ENCODE measurements at places on chromosomes 12 and 14.
A peak's percentile ranks its signal among the peaks of the same experiment; 100 is the strongest.

DNA sequence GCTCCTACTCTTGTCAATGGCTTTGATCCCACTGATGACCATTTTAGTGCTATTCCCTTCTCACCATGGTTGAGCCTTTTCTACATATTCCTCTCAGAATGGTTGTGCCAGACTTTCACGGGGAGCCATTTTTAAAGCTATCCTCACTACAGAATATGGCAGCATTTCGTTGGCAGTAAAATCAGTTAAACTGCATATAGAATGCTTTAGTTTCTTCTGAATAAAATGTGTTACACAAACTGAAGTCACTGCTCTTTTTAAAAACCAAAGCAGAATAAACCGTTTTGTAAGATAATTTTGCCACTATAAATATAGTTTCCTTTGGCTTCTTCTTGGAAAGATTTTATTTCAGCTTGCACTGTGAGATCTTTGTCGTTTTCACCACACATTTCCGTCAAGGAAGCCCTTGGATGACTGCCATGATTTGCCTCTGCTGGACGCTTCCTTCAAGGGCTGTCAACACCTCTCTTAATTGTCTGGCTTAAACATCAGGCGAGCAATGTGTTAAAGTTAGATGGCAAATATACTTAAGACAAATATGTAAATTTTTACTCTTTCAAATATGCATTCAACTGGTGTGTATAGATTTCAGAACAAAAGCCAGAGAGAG, 624.2 kb downstream of the DIO2 start:
- no peak for DNase-seq

- no peak for DNase-seq
These were observed 64.3 kb upstream of the C14orf180 start for GRCh38 chr14:104515059-104515810.

- DNase-seq: no peak
These were observed 367.3 kb downstream of the DUSP6 start for GRCh38 chr12:88985011-88985410.

- no peak for DNase-seq
These were observed 44.6 kb downstream of the NINJ2 start for GRCh38 chr12:618605-619004.

DNA sequence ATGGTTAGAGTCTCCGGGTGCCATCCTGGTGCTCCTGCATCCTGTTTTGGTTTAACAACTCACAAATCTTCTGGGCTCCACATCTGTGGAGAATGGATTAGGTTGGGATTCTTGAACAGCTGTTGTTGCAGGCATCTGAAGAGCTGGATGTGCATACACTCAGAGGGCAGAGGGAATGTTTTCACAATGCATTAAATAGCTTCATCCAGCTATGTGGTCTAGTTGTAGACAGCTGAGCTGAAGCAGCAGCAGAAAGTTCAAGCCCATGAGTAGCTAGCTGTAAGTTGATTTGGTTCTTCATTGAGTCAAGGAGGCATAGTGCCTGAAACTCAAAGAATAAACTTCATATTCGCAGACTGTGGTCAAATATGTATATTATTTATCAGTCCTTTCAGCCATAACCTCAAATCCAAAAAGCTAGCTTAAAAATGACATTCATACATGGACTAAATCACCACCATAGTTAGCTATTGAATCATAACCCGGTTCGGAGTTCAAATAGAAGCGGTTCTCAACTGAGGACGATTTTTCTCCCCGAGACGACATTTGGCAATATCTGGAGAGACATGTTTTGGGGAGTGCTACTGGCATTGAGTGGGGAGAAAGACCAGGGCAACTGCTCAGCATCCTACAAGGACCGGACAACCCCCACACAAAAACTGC, 858 bp upstream of the ANKRD13A start:
- no peak for DNase-seq

DNA sequence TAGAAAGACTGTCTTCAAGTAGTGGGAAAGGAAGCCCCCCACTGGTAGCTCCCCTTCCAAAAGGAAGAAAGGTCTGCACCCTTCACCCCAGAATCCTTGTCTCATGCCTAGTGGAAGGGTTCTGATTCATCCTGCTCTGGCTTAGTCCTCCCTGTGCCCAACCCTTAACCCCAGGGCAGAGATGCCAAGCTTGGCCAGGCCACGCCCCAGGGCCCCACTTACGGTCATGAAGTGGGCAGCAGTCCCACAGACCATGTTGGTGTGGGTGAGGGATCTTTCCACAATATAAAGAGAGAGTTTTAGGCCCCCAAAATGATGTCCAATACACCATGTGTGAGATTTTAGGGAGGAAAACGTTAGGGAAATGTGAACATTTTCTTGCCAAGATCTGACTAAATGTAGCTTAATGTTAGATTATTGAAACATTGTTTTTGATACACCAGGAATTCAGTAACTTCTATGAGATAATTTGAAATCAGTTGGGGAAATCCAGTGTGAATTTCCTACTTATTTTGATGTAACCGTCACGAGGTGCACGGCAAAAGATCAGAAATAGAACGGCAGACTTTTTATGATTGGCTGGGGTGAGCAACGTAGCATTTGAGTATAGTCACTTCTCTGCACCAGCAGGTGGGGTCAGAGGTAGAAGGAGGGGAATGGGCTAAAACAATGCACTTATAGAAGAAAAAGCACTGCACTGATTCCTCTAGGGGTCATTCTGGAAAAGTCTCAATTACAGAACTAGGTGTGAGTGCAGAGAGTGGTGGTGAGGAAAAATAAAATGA, 8.2 kb upstream of the SSPN start:
- DNase-seq: no peak

GRCh38 chr14:94816113-94816512, 46.2 kb upstream of the GSC start:
- DNase-seq: no peak

- no peak for DNase-seq
These were observed 1.4 kb downstream of the TRMT61A start for GRCh38 chr14:103530390-103530789.

DNA sequence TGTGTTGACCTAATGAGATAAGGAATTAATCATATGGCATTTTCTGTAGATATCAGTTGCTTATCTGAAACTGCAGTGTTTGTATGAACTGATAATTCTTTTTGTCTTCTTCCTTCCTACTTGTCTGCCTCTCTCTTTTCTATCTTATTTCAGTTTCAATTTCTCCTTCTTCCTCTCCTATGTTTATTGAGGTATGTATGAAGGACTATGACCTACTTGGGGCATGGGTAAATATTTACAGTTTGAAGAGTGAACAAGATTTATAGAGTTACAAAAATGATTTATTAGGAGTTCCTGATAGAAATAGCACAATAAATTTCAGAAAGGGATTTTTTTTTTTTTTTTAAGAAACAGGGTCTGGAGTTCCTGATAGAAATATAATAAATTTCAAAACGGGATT, 88.7 kb upstream of the MUCL1 start:
- no peak for DNase-seq

- DNase-seq: no peak
These were observed 25.1 kb downstream of the PXN start for GRCh38 chr12:120240495-120240833.

DNA sequence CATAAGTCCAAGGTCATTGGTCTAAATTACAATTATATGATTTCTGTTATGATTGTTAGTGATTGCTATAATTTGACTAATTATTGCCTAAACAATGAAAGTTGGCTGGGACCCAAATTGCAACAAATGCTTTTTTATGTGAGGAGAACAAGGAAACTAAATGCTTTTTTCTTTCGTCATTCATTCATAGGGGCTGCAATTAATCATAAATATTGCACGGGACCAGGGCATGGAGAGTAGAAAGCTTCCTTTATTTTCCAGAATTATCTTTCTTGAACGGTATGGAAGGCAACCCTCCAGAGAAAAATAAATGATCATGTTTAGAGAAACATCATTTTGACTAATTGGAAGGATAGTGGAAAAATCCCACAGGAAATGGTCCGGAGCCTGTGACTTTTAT, 32.6 kb upstream of the ARHGAP5 start:
- DNase-seq: no peak

DNA sequence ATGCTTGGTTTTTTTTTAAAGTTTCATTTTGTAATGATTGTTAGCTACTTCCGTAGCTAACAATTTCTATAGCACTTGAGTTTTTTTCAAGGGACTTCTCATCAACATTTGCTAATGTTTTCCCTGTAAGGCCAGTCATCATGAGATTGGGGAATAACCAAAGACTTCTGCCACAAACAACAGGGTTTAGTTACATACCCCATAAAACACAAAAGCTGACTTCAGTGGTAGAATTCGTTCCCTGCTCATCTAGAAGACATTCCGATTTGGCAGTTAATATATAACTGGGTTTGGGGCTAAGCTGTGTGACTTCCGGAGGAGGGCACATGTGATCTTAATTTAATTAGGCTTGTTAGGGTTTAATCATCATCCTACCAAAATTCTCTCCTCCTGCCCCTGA, 22.9 kb downstream of the EGLN3 start:
- DNase-seq: no peak

- no peak for DNase-seq
These were observed at the start of gene CFAP73 for GRCh38 chr12:113149361-113150150. CFAP73 (plus strand) TSS chr12:113149724; CDS start chr12:113149858, 134 bp downstream.

- no peak for DNase-seq
These were observed 63.8 kb downstream of the FBXO33 start for GRCh38 chr14:39368261-39368959.

DNA sequence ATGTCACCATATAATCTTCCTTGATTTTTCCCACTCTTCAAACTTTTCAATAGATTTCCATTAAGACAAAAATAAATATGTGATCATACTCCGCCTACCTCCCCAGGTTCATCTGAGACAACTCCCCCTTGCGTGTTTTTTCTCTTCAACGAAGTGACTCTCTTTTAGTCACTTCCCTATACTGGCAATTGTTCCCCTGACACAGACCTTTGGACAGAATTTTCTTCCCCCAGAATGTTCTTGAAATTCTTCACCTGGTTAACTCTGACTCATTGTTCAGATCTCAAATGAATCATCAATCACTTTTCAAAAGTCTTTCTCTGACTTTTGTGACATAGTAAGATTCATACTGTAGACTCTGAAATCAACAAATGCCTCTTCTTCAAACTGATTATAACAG, 727.3 kb upstream of the LMO3 start:
- no peak for DNase-seq

- DNase-seq: no peak
These were observed 107.5 kb upstream of the DYRK2 start for GRCh38 chr12:67540920-67541624.

DNA sequence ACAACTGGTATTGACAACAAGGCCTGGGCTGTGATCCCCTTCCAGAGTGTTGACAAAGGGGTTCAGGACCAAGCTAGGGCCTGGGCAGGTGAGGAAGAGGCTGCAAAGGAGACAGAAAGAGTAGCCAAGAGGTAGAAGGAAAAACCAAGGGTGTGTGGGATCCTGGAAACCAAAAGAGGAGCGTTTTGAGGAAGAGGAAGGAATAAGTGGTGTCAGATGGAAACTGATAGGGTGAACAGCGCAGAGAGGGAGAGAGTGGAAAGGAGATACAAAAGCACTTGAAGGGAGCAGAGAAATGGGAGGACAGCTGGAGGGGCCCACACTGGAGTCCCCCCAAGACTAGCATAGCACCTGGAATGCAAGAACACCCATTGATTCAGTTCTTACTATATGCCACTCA, 8.3 kb upstream of the HVCN1 start:
- DNase-seq: no peak

DNA sequence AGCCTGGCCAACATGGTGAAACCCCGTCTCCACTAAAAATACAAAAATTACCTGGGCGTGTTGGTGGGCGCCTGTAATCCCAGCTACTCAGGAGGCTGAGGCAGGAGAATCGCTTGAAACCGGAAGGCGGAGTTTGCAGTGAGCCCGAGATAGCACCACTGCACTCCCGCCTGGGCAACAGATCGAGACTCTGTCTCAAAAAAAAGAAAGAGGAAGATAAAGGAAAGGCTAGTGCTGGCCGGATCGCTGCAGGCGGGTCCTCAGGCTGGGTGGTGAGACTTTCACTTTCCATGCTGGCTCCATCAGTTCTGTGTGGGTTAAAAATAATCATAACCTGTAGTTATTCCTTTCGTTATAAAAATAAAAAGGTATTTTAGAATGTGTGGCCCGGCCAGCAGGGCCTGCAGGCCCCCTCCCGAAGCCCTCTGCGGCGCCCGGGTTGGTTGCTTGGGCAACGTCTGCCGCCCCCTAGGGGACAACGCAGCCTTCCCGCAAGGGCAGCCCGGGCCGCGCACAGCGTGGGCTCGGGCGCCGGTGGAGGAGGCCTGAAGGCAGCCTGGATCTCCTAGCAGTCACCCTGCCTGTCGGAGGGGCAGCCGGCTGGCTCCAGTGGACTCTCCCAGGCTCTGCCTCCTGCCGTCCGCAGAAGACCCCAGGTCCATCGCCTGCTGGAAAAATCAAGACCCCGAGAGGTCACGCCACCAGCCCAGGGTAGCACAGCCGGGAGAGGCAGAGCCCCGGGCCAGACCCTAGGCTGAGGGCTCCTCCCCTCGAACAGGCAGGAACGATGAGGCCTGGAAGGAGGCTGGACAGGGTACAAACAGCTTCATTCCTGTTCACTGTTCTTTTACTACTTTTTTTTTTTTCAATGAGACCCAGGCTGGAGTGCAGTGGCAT, 5.0 kb upstream of the SLC25A47 start:
- DNase-seq: peak; percentile 51

DNA sequence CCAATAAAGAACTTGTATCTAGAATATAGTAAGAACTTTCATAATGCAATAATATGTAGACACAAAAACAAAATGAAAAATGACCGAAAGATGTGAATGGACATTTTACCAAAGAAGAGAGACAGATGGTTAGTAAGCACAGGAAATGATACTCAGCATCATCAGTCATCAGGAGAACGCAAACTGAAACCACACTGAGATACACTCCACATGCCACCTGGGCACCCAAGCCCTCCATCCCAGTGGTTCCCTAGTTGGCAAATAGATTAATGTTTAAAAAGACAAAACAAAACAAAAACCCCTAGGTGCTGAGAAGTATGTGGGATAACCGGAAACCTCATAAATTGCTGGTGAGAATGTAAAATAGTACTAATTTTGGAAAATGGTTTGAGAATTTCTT, 26.8 kb upstream of the VPS33A start:
- DNase-seq: no peak

DNA sequence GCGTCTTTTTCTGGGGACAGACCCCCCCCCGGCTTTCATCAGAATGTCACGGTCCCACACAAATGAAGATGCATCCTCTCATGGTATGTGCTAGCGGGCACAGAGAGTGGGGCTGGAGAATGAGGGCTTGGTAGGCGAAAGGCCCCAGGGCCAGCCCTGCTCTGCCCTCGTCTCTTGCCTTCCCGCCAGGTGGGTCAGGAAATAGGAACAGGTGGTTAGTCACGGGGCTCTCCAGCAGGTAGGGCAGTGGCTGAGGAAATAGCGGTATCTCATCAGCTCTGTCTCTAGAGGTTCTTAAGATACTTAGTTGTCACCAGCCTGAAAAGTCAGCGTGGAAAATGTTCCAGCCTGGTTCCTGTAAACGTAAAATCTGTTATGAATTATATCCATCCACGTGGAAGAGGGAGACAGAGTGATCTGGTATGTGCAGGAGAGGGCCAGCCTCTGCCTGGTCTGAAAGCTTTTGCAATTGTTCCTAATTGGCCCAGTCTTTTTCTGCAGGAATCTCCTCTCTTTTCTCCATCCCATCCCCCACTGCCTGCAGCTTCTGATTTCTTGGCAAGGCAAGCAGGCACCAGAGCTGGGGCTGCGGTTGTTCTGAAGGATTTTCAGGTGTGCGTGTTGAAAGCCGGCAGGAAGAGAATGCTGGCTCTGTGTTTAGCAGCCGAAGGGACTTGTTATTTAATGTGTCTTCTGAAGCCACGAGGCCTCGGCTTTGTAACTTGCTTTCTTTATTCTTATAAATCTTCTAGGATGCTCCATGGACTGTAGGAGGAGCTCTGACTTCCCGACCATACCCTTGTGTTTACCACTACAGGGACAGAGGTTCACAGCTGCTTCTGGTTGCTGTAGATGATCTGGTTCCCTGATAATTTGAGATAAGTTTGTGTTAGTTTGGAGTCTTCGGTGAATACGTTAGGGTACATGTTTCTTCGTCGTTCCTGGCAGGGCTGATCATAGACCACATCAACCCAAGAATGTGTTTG, 131.1 kb downstream of the CACNA1C start:
- no peak for DNase-seq
